ENCODE measurements at places on chromosomes 13 and 19.

DNA sequence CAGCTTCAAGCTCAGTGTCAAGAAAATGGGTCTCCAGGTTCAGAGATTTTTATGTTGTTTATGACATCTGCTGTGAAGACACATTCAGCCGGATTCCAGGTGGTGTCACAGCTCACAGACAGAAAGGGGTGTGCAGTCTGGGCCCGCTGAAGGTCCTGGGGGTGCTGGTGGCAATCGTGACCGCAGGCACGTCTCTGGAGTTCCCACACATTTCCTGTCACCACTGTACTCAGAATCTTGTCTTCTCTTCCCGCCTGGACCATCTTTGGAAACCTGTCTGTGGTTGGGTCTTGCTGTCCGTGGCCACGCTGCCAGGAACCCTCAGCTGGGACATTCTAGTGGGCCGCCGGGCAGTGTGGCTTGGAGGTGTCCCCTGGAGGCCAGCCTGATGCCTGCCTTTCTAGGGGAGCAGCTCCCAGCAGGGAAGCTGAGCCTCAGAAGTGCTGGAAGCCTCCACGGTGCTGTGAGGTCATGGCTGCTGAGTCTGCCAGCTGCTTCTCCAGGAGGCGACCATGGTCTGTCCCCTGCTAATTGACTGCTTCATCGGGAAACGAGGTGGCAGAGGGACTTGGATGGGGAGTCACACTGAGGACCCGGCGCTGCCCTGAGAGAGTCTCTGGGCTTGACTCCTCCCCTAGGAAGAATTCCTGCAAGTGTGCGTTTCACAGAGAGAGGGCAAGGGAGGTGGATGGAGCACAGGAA lies 3.7 kb downstream of the TEX29 start:
- no peak for DNase-seq

DNA sequence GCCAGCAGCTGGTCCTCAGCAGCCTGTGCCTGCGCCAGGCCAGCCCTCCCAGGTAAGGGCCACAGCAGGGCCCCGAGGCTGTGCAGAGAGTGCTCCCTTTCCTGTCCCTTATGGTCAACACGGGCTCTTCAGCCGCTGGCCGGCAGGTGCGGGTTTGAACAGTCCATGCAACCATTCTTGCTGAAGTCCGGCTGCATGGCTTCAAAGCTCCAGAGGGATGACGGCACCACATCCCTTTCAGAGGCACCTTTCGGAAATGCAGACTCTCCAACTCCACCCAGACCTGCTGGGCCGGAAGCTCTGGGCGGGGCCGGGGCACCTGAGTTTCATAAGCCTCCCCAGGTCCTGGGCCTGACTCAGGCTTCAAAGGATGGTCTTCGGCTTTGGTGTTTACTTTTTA lies 81.3 kb downstream of the SPACA7 start:
- no peak for DNase-seq

- peak; percentile 73 for DNase-seq
Observed at GRCh38 chr19:584240-585001, 5.3 kb upstream of the HCN2 start.

DNA sequence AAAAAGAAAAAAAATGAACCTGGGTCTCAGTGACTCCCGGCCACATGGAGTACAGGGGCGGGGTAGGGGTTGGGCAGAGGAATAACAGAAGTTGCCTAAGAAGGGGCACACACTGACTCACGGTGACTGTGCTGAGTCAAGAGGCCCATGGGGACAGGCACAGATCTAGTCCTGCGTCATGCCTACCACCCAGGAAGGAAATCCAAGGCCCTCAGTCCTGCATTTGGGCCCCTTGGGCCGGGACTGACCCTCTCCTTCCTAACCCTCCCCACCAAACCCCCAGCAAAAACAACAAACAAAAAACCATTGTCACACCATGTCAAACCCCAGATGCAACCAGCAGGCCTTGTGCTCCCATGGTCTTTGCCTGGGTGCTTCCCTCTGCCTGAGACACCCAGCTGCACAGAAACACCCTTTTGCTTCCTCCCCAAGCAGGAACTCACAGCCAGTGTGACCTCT lies 9.6 kb upstream of the NOTCH3 start:
- DNase-seq, result no peak

- DNase-seq, result no peak
Observed at GRCh38 chr13:38804061-38804460, 117.2 kb downstream of the FREM2 start.
